Esophagus mucosa (tissue), 1 donor: ENCODE measurements at places on chromosomes 6 and 20.
A peak's percentile ranks its signal among the peaks of the same experiment; 100 is the strongest.

DNA sequence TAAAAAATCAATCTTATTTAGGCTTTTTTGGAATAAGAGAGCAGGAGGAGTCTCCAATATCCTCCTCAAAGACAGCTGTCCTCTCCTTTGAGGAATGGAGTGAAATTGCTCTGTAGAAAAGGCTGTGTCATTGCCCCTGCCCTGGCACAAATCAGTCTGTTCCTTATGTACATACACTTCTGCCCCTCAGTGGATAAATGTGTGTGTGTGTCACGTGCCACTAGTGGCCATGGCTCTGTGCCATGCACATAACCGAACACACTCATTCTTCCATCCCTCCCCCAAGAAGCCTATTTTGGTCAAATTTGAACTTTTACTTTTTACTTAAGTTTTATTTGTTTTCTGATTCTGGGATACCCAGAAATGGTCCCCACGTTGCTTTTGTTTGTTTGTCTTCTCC, 49.2 kb downstream of the ANKS1A start:
- ATAC-seq, result no peak

DNA sequence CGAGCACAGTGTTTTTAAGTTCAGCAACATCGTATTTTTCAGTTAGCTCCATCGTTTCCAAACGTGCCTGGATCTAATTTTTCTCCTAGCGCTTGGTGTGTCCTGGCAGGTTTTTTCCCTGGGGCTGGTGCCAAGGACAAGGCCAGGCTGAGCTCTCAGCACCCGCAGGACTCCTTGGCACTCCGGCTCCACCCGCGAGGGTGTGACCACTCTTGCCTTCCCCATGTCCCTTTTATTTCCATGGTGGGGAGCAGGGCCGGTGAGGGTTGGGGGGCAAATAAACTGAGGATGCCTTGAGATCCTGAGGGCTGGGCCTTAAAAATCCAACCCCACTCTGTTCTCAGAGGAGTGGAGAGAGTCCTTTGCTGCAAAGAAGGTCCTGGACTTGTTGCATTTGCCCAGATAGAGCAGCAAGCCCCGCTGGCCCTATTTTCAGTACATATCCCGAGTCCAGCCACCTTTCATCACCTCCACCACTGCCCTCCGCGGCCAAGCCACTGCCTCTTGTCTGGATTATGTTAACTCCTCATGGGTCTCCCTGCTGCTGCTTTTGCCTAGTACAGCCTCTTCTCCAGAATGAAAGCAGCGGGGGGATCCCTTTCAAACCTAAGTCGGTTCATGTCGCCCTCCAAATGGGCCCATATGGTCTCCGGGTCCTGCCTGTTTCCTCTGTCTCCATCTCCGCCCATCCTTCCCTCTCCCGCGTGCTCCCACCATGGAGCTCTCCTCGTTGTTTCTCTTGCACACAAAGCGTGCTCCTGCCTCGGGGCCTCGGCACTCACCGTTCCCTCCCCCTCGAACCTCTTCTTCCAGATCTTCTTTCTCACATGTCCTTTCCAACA, 4.5 kb upstream of the RAB44 start:
- ATAC-seq, result peak; percentile 61

DNA sequence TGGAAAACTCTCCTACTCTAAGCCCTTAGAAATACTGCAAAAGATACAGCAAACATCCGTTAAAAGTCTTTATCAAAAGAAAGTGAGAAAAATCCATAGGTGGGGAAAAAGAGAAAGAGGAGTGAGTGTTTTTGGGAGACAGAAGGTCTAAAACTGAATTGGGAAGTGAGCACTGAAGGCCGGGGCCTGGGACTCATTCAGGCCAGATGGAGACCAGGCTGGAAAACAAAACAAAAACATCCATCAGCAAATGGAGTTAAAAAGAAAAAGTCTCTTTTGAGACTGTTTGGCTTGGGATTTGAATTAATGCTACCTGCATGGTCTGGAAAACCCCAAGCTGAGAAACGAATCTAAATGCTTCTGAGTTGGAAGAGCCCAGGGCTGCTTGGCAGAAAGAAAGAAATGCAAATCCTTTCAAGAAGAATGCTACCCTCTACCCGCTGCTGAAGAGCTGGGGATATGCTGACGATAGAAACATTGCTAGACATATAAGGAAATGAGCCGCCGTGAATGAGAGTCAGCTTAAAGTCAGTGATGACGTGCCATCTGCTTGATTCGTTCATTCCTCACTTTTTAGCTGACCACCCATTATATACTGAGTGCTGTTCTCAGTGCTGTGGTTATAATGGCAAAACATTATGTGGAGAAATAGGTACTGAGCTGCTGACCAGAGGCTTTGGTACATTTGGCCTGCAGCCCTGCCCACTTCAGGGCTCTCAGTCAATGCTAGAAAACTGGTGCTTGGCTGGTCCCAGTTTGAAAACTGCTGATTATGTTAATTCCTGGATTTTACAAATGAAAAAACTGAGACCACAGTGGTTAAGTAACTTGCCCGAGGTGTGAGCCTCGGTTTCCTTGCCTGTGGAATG, 28.0 kb upstream of the TULP4 start:
- peak; percentile 28 for ATAC-seq

- no peak for ATAC-seq
Observed at GRCh38 chr6:79065232-79065631, 12.8 kb downstream of the PHIP start.

DNA sequence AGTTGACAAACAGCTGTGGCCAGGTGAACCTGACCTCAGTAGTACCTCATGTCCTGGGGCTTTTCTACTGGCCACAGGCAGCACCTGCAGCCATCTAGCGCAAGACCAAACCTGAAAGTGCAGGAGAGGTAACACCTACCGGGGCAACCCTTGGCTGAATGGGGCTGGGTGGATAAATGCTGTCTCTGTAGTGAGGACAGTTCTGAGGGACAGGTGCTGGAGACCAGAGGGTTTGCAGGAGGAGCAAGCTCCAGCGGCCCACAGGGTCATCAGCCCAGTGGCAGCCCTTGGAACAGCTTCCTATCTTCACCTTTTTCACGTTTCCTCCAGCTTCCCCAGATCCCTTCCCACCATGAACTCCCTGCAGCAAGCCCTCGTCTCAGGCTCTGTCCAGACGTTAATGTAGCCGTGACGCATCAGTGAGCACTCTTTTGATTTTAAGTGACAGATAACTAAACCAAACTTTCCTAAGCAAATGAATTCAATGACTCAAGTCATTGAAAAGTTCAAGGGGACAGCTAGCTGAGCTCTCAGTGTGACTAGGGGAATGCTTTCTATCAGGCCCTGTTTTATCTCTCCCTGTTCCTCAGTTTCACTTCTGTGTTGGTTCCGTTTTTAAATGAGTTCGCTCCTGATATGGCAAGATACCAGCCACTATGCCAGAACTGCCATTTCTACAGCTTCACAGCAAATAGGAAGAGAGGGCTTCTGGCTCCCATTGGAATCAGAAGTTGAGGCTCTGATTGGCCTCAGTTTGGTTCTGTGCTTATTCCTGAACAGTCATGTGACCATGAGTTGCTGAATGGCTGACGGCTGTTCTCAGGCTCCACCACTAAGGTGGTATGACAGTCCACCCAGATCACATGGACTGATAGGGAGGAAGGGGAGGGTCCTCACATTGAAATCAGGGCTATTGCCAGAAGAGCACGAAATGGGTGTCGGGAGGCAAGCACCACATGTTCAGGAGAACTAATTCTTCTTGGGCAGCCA, 12.1 kb upstream of the PFDN4 start:
- no peak for ATAC-seq

- peak; percentile 77 for ATAC-seq
Observed at GRCh38 chr20:47493175-47493962, 8.3 kb upstream of the NCOA3 start.

DNA sequence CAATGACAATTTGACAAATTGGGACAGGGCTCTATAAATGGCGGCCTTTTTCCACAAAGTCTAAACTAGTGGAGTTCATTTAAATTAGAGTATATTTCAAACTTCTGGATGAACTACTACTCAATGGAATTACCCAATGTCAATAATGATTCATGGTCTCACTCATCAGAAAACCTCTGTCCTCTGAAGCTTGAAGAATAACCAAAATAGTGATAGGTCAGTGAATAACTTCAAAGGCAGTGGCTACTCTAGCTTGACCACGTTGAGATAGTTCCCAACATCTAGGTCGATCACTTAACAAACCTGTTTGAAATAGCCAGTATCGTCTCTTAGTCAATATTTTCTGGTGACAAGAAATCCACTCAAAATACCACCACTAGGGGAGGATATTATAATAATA, 197.6 kb downstream of the HDGFL1 start:
- ATAC-seq, result no peak

DNA sequence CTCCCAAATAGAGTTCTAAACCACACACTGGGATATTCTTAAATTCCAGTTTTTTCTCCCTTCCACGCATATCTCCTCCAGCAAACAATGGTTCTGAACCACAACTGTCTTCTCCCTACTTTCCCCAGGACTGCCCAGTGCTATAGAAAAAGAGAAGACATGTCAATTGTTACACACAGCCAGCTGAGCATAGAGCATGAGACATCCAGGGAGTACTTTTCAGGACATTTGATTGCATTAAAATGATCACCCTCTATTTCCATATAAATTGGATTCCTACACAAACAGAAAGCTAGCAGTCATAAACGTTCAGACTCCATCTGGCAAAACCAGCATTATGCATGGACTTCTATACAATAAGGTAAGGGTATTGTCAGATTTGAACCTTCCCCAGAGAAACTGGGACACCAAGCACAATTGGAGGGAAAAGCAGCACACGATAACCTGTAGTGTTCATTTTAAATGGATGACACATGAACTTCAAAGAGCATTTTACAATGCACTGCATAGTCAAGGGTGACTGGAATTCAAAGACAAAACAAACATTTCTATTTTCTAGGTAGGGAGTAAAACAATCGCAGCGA, 93.1 kb upstream of the HEY2 start:
- ATAC-seq, result peak; percentile 29
